ENCODE measurements at places on chromosomes 5 and 9.

GRCh38 chr9:5278486-5278885 lies 26.0 kb downstream of the RLN2 start:
- no peak for DNase-seq

DNA sequence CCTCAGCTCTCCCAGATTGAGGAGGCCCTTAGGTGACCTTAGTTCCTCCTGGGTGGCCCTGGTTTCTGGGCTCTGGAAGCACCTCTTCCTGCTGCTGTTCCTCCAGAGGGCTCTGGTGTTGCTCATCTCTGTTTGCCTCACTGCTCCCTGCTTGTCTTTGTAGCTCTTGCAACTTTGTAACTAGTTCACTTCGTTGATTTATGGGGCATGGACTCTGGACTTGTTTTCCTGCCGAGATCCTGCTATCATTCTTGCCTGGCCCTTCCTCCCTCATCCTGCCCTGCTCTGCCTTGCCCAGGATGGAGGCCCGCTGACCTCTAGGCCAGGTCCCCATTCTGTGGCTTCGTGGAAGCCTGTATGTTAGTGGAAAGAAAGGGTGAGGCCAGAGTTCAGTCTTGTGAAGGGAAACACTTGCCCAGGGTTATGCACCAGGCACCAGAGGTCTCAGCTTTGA lies 169.3 kb downstream of the MACROH2A1 start:
- no peak for DNase-seq

DNA sequence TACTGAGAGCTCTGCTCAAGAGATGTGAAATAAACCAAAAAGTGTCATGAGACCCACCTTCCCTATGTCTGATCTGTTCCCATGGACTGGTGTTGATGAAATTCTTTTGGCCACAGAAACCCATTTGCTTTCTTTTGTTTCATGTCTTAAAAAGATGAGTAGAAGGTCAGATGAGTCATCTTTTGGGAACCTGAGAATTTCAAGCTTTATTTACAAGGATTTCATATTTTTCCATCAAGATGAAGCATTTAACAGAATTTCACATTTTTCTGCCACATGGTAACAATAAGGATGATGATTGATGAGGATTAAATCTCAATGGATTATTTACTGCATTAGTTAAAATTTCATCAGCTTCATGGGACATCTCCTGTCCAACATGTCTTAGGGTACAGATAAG lies 337.8 kb downstream of the DEPDC1B start:
- DNase-seq = peak; percentile 89

- DNase-seq = no peak
Measured at GRCh38 chr5:4817767-4818166, 322.4 kb upstream of the ADAMTS16 start.

GRCh38 chr5:11617080-11617479 lies 287.2 kb downstream of the CTNND2 start:
- DNase-seq = no peak

GRCh38 chr5:178288401-178289368 lies 56.1 kb upstream of the PHYKPL start:
- DNase-seq = peak; percentile 56

DNA sequence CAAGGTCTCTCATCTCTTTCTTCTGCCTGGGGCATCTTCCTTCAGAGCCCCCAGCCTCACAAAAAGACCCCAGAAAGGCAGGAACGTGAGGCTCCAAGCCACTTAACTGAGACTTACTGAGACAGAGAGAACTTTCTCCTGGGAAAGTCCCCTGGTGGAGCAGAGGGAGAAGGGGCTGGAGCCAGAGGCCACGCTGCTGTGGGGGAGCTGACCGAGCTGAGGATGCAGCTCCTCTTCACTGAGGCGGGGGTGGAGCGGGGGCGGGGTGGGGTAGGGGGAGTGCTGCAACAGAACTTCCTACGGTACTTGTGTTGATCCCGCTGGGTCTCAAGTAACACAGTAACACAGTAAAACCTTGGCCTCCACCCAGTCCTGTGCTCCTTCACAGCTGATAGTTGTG lies 204.0 kb downstream of the FSTL4 start:
- DNase-seq = no peak

DNA sequence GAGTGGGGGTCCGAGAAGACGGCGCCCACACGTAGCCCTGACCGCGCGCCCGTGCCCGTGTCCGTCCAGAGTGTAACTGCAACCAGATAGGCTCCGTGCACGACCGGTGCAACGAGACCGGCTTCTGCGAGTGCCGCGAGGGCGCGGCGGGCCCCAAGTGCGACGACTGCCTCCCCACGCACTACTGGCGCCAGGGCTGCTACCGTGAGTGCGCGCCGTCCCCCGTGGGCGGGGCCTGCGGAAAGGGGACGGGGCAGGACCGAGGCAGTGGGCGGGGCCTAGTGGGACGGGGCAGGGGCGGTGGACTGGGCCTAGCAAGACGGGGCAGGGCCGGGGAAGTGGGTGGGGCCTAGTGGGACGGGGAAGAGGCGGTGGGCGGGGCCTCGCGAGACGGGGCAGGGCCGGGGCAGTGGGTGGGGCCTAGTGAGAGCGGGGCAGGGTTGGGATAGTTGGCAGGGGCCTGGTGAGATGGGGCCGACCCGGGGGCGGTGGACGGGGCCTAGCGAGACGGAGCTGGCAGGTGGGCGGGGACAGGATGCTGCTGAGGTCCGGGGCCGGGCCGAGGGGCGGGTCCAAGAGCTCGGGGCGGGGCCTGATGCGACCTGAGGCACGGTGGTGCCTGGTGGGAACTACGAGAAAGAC lies 79.1 kb downstream of the NTNG2 start:
- DNase-seq = peak; percentile 77

DNA sequence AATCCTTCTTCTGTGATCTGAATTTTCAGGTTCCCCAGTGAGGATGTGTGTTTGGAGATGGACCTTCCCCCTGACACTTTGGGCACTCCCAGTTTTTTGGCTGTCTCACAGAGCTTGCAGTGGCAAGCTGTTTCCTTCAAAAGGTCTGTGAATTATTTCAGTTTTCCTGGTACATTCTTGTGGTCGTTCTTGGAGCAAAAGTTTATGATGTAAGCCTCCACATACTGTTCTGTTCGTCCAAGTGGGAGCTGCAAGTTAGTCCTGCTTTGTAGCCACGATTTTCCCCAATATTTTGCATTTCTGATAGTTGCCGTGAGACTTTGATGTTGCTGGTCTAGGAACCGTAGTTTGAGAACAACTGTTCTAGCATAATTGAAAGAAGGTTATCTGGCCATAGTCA lies 88.3 kb downstream of the MTAP start:
- peak; percentile 33 for DNase-seq

DNA sequence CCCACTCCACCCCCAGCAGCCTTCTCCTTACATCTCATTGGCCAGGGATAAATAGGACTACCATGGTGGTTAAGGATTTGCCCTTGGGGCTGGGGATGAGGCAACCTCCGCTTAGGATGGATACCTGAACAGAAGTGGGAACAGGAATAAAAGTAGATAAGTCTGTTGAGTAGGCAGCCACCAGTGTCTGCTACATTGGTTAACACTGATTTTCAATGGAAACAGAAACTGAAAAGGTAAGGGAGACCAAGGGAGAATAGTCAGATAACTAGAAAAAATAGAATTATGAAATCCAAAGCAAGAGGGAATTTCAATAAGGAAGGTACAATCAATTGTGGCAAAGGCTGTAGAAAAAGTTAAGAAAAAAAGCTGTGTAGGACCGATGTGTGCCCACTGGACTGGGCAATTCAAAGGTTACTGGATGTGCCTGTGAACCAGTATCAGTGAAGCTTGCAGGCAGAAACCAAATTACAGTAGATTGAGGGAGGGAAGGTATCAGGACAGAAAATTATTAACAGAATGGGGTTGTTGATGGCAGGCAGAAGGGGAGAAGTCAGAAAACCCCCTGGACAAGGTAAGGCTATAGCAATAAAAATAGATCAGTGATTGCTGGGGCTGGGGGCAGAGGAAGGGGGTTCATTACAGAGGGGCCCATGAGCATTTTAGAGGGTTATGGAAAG lies 48.7 kb downstream of the DNAJC21 start:
- no peak for DNase-seq

DNA sequence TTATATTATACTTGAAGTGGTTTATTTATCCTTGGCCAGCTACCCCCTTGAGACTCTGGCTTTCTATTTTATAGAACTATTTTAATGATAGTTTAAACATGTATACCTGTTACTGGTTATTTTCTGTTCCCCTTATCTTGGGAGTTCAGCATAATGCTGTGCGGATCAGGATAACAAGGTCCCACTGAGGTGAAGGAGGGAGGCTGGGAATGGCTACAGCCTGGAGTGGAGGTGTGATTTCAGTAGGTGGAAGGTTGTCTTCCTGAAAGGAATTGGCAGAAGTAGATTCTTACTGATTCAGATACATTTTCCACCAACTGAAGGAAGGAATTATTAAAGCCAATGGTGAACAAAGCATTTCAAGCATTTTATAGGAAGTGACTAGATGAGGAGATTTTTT lies 38.9 kb downstream of the PAM start:
- DNase-seq = no peak

- DNase-seq = no peak
Measured at GRCh38 chr9:34098307-34098706, 28.2 kb downstream of the DCAF12 start.

DNA sequence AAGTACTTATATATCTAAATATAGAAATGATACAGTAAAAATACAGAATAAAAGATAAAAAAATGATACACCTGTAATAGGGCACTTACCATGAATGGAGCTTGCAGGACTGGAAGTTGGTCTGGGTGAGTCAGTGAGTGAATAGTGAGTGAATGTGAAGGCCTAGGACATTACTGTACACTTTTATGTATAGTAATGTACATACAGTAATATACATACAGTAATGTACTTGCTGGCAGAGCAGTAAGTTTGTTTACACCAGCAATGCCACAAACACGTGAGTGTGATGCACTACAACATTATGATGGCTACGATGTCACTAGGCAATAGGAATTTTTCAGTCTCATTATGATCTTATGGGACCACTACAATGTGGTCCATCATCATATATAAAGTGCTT lies 34.2 kb downstream of the SUSD1 start:
- DNase-seq = no peak

- DNase-seq = no peak
Measured at GRCh38 chr9:12735665-12736064, 39.2 kb upstream of the LURAP1L start.

- no peak for DNase-seq
Measured at GRCh38 chr5:133059621-133060020, 7.8 kb downstream of the HSPA4 start.

GRCh38 chr9:106312906-106313305 lies 550.1 kb upstream of the ZNF462 start:
- DNase-seq = peak; percentile 50

DNA sequence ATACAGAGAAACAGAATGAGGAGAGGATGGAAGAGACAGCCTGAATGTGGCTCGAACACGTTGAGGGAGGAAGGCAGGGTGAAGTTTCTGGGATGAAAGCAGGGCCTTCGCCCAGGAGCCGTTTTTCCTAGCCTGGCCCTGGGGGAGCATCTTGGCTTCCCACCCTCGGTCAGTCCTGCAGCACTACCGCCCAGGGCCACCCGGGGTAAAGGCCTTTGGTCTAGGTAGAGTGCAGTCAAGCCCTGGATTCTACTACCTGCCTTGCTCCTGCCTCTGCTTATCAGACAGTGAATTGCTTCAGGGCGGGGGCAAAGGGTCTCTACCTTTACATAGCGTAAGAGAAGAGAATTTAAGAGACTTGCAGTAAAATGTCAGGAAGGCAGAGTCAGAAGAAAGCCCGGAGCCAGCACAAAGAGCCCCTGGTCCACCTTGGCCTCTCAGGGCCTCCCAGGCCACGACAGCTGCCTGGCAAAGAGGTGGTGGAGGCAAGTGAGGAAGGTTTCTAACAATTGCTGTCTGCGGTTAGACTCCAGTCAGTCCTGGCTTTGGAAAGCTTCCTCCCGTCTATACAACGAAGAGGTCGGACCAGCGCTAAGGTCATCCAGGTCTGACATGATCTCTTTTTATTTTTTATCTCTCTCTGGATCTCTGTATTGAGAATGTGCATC lies 17.9 kb downstream of the COL15A1 start:
- DNase-seq = no peak

GRCh38 chr5:110916381-110917049 lies 155.0 kb upstream of the TSLP start:
- DNase-seq = peak; percentile 94

GRCh38 chr5:81265101-81265500 lies 32.0 kb downstream of the CKMT2 start:
- peak; percentile 30 for DNase-seq

- no peak for DNase-seq
Measured at GRCh38 chr9:109382585-109382984, 61.7 kb upstream of the EPB41L4B start.

- DNase-seq = no peak
Measured at GRCh38 chr5:176190886-176191755, 47.1 kb upstream of the SIMC1 start.

GRCh38 chr5:65508978-65509377 lies 27.3 kb upstream of the ADAMTS6 start:
- DNase-seq = no peak

DNA sequence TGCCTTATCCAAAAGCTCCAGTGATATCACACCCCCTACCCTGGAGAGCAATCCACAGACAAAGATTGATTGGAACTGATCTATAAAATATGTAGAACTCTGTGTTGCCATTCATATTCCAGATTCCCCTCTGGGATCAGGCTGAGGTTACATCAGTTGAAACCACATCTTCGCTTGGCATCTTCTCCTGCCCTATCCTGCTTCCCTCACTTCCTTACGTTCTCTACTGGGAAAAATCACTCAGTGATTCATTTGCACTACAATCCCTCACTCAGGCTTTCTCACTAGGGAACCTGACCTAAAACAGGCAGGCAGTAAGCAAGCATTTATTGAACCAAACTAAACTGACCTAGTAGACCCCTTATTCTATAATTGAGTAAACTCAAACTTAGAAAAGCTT lies 111.7 kb downstream of the ESM1 start:
- peak; percentile 76 for DNase-seq

DNA sequence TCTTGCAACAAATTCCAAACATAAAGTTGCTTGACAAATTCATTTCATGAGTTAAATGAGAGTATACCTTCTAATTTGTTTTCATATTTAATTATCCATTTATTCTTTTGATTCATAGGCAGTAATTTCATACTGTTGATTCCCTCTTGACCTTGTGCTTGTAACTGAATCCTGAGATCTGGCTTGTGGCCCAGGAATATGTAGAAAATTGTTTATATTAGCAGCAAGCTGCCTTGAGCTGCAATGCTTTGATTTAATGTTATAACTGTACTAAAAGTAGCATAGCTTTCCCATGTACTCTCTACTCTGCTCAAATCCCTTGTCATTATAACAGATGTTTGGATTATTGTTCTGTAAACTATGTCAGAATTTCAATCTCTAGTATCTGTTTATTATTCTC lies 780.7 kb downstream of the NR2F1-AS1 start:
- peak; percentile 46 for DNase-seq

- DNase-seq = peak; percentile 78
Measured at GRCh38 chr5:172800088-172800551, 29.1 kb upstream of the DUSP1 start.

Measured in fibroblast of upper back skin (primary cell).